ENCODE measurements at places on chromosomes 5 and 9.
A peak's percentile ranks its signal among the peaks of the same experiment; 100 is the strongest.

DNA sequence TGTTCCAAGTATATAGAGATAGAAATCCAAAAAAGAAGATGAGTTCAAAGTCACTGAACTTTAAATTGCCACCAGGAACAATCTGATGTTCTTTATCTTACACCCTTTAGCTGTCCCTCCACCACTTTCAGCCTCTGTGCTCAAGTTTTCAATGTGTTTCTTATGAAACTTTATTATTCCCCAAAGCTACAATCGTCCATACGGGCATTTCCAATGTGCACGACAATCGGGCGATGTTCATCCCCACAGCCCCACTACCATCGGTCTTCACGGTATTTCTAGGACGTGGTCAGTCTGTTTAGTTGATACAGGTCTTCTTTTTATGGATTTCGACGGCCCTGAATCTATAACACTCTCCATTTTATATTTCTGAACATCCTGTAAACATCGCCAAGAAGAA, 238.7 kb upstream of the DAP start:
- no peak for DNase-seq

GRCh38 chr5:83475391-83475863, 3.9 kb downstream of the VCAN start:
- DNase-seq = no peak

GRCh38 chr9:115211413-115212124, 93.6 kb upstream of the TNC start:
- no peak for DNase-seq

GRCh38 chr5:57598756-57599155, 116.1 kb upstream of the ACTBL2 start:
- no peak for DNase-seq

GRCh38 chr5:87138091-87138805, 129.4 kb upstream of the RASA1 start:
- DNase-seq = no peak

- DNase-seq = no peak
Measured at GRCh38 chr9:136565086-136565714, 19.4 kb upstream of the NOTCH1 start.

DNA sequence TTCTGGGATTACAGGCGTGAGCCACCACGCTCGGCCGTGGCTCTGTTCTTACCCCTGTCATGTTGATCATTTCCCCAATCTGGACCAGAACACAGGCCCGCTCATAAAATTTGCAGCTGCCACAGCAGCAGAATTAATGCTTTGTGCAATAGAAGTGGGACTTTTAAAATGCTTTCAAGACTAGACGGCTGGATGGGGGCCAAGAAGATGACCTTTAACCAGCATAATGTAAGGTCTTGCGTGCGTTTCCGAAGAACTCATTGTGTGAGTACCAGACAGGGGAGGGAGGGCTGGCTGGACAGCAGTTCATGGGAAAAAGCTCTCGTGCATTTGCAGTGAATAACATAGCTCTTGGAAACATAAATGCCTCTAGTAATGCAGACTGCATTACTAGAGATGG, 3.5 kb upstream of the WDR38 start:
- no peak for DNase-seq

DNA sequence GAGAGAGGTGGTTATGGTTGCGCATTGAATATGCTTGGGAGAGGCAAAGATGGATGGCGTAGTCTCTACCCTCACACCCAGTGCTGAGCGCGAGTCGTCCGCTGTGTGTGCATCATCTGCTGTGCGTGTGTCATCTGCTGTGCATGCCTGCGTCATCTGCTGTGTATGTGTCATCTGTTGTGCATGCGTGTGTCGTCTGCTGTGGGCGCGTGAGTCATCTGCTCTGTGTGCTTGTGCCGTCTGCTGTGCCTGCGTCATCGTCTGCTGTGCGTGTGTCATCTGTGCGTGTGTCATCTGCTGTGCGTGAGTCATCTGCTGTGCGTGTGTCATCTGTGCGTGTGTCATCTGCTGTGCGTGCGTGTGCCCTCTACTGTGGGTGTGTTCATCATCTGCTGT, 68.0 kb upstream of the IRX4 start:
- no peak for DNase-seq

GRCh38 chr5:180007582-180007981, 64.0 kb downstream of the RNF130 start:
- no peak for DNase-seq

- no peak for DNase-seq
Measured at GRCh38 chr5:1030801-1031271, 22.2 kb downstream of the NKD2 start.

DNA sequence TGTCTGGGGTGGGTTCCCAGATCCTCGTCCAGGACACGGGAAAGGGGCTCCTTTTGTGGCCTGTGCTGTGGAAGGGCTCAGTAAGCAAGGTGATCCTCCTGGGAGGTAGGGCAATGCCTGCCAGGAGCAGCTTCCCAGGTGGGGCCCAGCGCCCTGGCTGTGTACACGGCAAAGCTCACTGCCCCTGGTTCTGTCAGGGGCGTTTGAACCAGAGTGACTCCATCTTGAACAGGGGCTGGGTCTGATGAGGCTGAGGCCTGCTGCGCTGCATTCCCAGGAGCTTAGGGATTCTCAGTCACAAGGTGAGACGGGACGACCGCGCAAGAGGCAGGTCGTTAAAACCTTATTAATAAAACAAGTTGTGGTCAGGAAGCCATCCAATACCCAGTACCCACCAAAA, 19.9 kb upstream of the SLC12A7 start:
- no peak for DNase-seq

GRCh38 chr5:135127439-135128240, 93.6 kb upstream of the PITX1 start:
- no peak for DNase-seq

DNA sequence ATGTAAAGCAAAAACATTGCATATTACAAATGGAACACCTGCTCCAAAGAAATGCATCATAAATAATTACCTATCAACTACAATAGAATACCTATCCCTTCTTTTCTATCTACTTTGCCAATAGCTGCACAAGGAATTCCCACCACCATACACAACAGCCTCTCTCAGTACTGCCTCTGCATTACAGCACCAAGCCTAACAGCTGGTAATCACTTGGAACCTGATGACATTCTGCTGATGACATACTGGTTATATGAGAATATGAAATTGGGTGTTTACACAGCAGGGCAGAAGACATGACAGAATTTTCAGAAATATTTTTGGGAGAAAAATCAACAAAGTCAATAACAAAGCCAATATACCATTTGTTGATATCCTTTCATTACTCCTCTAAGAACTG, 43.2 kb downstream of the PSMB7 start:
- no peak for DNase-seq

DNA sequence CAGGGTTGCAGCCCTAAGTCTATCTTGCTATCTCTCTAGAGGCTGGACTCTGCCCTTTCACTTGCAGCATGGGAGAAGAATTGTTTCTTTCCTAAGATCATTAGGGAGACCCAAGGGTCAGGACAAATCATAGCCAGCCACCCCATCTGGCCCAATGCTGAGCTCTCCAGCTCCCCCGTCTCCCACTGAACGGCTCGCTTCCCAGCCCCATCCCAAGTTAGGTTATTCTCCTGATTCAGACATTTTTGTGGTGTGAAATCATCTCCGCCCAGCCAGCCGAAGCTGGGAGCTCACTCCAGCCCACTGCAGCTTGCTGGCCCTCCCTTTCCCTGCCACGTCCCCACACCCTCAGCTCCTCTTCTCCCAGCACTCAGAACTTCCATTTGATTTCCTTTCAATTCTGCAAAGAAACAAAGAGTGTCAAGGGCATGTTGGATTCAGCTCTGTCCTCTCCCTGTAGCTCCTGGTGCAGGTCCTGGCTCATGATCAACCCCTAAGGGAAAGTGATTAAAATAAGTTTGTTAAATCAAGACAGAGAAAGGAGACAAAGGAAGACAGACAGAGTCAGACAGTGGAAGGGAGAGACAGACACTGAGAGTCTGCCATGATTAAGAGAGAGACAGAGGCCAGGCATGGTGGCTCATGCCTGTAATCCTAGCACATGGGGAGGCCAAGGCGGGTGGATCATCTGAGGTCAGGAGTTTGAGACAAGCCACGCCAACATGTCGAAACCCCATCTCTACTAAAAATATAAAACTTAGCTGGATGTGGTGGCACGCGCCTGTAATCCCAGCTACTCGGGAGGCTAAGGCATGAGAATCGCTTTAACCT, 12.6 kb upstream of the SPARC start:
- peak; percentile 54 for DNase-seq

DNA sequence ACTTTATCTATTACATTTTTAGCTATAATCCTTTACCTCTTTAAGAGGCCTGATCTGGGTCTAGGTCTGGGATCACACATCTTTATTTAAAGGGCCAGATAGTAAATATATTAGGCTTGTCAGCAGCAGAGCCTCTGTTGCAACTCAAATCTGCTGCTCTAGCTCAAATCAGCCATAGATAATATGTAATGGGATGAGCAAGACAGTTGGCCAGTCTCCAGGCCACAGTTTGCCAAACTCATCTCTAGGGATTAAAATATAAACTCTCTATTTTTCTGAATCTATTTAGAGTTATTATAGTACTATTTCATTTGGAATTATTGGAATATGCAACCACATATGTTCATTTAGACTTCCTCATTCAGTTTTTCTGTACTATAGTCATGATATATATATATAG, 115.9 kb upstream of the MINAR2 start:
- no peak for DNase-seq

DNA sequence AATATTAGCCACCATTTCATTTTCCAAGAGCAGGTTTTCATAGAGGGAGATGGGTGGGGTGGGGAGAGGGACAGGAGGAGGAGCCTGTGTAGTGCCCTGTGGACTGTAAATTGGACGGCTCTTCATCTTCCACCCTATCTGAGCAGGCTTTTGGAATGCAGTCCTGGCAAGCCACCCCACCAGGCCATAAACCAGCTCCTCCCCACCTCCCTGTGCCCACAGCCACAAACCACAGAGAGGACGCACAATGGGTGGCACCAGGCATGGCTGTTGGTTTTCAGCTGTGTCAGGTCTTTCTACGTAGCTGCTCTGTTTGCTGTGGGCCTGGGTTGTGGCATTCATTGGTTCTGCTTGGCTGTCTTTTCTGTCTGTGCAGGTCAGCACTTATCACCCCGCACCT, 58.0 kb downstream of the PLAC8L1 start:
- no peak for DNase-seq

DNA sequence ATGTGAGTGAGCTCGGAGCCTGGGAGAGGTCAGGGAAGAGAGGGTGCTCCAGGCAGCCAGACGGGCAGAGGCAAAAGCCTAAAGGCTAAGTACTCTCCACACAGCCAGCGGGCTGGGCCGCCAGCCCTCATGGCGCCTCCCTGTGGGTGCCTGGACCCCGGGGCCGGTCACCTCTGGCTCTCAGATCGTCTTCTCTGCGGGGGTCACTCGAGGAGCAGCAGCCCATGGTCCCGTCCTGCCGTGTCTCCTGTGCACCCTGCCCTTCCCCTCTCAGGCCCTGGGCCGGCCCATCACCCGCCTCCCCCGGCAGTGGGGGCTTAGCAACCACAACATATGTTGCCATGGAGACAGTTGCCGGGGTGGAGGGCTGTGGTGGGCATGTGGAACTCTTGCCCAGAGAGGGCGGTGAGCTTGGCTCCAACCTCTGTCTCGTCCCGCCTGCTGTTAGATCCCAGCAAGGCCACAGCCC, 4.2 kb downstream of the AK1 start:
- DNase-seq = no peak

GRCh38 chr9:7315116-7315515, 484.5 kb downstream of the DMAC1 start:
- no peak for DNase-seq

DNA sequence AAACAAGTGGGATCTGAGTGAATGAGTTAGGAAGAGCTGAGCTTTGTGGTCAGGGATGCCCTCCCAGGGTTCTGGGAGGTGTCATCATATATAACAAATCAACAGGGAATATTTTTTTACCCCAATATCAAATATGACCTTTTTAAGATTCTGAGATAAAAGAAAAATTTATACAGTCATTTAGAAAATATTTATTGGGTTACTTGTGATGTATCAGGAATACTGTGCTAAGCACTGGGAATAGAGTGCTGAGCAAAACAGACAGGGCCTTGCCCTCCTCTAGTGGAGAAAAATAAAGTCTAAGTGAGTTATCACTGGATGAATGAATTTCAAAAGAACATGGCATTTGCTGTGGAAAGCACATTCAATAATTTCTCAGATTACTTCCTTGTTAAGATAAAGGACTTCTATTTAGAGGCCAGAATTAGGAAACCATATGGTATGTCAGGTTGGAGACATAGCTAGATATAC, 102.9 kb downstream of the BOD1 start:
- no peak for DNase-seq

- DNase-seq = no peak
Measured at GRCh38 chr5:62486672-62487071, 74.1 kb downstream of the IPO11 start.

DNA sequence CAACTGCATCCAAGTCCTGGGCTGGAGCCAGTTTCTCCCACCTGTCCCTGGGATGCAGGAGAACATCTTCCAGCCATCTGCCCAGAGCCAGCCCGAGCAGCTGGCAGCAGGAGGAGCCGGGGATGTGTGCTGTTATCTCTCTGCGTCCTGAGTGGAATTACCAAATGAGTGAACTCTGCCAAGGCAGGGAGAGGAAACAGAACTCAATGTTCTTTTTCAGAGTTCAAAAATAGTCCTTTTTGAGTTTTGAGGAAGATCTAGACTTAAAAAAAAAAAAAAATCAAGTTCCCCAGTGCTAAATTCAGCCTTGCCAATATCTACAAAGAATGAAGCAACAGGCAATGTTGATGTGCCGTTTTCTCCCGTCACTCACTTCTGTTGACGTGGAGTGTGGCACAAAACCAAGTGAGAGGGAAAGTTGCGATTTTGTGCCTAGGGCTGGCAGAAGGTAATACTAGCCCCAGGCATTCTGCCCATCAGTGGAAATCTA, 56.2 kb downstream of the TMOD1 start:
- no peak for DNase-seq

DNA sequence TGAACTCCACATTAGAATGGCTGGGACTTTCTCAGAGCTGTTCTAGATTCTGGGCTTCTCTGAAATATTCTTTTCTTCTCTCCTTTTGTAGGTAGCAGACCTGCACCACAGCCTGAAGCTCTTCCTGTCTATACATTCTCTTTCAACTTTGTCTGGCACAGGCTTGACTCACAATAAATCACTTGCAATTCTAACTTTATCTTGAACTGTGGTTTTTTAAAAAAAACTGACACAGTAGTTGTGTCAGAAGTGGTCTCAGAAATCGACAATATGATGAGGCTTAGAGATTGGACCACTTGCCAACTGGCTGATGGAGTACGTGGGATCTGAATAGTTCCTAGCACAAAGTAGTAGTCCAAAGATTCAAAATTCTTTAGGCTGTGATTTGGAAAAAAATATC, 24.1 kb upstream of the CDH9 start:
- DNase-seq = no peak

- DNase-seq = no peak
Measured at GRCh38 chr9:5566054-5566618, 55.8 kb downstream of the PDCD1LG2 start.
